ENCODE measurements at places on chromosomes 1 and 21.
A peak's percentile ranks its signal among the peaks of the same experiment; 100 is the strongest.

GRCh38 chr1:935751-936231, 12.1 kb downstream of the SAMD11 start:
- no peak for DNase-seq

- DNase-seq = no peak
These were observed 10.9 kb upstream of the SLC25A24 start for GRCh38 chr1:108211014-108211413.

GRCh38 chr1:63960326-63960725, 186.5 kb downstream of the ROR1 start:
- DNase-seq = no peak

DNA sequence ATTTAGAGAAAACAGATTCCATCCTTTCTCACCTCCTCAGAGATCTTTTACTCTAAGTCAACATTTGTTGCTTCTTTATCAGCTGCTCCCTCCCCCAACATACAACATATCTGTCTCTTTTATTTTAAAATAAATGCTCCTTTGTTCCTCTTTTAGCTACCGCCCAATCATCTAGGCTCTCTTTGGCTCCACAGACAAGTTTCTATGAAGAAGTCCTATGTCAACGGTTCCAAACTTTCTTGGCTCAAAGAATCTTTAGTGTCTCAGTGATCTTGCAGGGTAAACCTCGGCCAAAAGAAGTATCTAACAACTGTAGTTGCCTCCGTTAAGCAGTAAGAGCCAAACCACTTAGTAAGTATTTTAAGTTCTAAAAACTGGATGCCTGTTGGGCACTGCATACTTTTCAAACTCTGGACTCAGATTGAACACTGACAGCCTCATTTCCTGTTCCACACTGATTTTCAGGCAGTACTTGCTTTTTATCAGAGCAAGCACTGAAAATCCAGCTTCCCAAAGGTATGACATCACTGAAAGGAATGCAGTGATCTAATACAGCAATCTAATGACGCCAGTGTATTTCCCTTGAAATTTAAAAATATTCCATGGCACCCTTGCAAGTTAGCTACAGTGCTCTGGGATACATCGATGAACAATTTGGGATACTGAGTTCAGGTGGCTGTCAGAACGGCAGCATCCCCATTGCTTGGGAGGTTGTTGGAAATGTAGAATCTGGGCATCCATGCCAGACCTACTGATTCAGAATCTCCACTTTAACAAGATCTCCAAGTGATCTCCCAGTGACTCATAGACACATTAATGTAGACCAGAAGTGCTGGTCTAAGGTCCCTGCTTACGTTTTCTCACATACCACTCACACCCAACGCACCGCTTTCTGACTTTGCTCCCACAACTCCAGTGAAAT, 26.8 kb downstream of the EGLN1 start:
- no peak for DNase-seq

- DNase-seq = peak; percentile 50
These were observed 202.5 kb upstream of the LYPLAL1 start for GRCh38 chr1:218971156-218971555.

DNA sequence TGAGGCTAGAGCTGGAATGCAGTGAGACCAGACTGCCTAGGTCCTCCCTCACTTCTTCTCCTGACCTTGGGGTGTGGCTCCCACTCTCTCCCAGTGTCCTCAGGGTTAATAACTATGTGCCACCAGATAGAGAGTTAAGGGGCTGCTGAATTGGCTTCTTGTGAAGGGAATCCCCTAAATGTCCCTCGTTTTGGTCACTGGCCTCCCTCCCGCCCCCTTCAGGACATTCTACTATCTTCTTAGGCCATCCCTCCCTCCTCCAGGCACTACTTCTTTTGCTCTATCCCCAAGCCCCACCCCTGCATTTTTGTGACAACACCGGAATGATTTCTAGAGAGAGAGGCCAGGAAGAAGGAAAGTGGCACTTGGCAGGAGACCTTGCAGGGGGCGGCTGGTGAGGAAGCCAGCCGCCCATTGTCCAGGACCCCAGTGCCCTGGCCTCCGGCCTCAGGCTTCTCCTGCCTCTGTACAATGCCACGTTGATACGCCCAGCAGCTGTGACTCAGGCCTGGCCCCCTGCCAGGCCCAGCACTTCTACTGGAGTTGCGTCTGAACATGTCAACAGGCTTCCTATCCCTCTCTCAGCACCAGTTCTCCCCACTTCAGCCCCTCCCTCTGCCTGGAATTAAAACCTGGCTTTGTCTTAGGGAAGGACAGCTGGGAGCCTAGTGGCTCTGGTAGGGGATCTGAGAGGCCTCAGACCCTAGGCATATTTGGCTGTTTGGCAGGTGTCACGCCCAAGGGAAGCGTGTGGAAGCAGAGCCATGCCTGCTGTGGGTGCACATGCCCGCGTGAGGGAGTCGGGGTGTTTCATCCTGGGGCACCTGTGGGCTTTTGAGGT, 9.1 kb downstream of the LMNA start:
- no peak for DNase-seq

- no peak for DNase-seq
These were observed 1.7 kb upstream of the PBX1 start for GRCh38 chr1:164557270-164557669.

GRCh38 chr1:57532299-57532698, 108.4 kb upstream of the DAB1 start:
- DNase-seq = no peak

- no peak for DNase-seq
These were observed 3.4 kb upstream of the CHD5 start for GRCh38 chr1:6183520-6183989.

DNA sequence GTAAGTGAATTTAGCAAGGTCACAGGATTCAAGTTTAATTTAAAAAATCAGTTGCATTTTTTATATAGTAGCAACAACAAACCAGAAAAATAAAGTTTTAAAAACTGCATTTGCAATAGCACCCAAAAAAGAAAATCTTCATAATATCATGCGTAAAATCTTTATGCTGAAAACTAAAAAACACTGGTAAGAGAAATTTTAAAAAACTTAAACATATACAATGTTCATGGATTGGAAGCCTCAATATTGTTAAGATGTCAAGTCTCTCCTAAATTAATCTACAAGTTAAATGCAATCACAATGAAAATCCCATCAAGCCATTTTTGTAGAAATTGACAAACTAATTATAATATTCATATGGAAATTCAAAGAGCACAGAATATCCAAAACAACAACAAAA, 65.6 kb downstream of the ENAH start:
- DNase-seq = no peak

DNA sequence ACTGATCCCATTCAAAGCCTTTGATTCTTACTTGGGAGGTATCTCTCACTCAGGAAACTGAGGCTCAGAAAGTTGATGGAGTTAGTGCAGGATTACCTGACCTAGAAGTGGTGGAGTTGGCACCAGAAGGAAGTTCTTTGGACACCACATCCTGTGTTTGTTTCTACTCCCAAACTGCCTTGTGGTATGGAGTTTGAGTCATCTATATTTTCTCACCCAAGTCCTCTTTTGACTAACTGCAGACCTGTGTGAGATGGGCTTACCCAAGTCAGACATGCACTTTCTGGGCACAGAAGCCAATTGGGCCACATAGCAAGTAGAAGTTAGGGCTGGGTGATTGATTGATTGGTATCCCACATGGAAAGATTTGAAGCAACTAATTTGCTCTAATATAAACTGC, 36.1 kb downstream of the FGGY start:
- DNase-seq = no peak

DNA sequence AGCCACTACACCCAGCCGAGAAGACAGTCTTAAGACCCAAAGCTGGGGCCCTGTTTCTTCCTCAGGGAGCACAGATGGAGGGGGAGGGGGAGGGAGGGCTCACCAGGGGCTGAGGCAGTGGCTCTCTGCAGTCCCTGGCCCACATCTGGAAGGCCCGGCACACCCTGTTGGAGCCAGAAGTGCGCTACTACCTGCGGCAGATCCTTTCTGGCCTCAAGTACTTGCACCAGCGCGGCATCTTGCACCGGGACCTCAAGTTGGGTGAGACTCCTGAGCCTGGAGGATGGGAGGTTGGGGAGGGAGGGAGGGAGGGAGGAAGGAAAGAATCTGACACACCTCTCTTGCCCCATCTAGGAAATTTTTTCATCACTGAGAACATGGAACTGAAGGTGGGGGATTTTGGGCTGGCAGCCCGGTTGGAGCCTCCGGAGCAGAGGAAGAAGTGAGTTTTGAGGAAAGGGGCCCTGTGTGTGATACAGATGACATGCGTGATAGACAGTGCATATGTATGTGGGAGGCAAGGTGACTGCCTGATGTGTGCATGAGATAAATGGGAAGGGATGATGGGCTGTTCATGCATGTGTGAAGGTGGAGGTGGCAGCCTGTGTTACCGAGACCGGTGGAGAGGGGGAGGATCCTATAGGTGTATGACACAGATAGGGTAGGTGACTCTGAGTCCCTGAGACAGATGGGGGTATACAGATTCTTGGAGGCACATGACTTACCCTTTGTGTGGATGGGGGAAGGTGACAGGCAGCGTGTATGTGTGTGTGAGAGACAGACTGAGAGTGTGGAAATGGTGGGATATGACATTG, 1.5 kb downstream of the PLK3 start:
- no peak for DNase-seq

- no peak for DNase-seq
These were observed 30.9 kb upstream of the FCRL4 start for GRCh38 chr1:157628773-157629172.

DNA sequence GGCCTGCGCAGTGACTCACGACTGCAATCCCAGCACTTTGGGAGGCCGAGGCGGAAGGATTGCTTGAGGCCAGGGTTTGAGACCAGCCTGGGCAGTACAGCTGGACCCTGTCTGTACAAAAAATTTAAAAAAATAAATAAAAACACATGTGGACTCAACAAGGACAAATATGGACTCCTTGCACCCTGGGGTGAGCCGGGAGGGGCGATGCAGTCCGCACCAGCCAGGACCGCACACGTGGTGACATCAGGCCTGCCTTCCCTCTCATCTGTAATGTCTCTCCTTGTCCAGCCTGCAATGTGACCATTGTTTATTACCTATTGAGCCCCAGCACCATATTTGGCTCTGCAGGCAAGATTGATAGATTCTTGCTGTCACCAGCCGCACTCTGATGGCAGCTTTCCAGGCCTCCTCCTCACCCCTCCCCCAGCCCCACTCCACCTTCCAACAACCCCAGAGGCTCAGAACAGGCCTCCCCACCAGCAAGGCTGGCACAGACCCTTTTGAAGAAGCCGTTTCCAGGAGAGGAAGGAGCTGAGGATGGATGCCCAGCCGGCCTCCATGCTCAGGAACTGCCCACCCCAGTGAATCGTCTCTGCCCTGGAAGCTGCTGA, 55.2 kb downstream of the IRF2BP2 start:
- no peak for DNase-seq

Data from left renal cortex interstitium (tissue), 4 donors.